ENCODE measurements at places on chromosomes 3 and 15.

- DNase-seq, result no peak
Measured at GRCh38 chr3:134325061-134325705, 49.1 kb downstream of the AMOTL2 start.

DNA sequence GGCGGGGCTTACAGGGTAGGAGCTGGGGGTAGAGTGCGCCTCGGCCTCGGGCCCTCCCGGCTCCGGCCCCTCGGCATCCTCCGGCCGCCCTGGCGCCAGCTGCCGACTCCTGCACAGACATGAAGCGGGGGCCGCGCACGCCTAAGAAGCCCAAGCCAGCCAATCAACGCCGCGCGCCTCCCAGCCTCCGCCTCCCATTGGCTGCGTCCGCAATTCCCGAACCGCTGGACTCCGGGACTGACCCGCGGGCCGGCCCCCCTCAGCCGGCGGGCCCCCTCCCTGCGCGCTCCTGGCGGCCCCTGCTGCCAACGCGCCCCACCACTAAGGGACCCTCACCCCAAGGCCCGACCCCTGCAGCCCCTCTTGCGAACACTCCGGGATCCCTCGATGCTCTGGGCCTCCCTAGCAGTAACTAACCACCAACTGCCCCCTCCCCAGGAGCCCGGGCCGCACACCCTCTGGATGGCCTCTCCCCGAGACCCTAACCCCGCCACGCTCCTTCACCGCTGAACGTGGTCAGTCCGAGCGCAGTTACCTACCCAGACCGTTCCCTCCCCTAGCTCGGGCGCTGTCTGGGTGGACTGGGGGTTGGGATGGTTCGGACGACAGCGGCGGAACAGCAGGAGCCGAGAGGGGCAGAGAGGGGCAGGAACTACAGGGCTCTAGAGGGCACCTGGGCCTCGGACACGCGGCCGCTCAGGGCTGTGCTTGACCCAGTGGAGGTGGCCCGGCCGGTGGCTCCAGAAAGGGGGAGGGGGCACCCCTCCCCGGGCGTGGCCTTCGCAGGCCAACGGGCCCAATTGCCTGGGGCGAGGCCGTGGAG is 5.0 kb downstream of the GATA2 start:
- DNase-seq, result peak; percentile 80

DNA sequence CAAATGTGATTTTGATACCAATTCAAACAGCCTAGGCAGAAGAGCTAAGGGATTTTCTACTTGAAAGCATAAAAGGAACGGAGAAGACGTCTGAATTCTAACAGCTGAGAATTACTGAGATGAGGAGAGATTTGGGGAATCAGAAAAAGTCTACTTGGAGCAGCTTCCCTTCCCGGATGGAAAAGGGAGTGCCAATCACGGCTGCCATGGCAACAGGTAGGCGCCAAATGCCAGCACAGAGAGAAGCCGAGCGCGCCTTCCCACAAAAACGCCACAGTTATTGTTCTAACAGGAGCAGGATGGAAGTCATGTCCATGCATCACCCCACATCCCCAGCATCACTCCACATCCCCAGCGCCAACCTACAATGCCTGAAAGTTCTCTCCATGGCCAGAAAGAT is 63.5 kb upstream of the PRR20G start:
- no peak for DNase-seq

GRCh38 chr3:129231331-129232119 is 17.9 kb upstream of the COPG1 start:
- DNase-seq, result no peak

- DNase-seq, result no peak
Measured at GRCh38 chr3:25177041-25177440, 251.0 kb upstream of the RARB start.

GRCh38 chr3:123287962-123288302 is 86.2 kb downstream of the SEC22A start:
- DNase-seq, result no peak

DNA sequence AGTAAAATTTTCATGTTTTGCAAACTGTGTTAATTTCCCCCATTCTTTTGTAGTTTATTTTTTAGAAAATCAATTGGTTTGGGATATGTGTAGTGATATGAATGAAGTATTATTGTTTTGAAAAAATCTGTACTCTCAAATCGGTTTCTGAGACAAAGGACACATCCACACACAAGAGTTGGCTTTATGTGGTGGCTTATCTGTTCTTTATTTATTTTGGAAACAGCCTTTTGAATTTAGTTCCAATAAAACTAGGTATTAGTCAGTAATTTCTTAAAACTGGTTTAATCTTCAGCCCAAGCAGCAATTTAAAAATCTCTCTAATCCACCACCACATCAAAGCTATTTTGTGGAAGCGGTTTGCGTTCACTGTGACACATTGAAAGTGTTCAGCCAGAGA is 741.5 kb upstream of the GRM7 start:
- DNase-seq, result no peak

DNA sequence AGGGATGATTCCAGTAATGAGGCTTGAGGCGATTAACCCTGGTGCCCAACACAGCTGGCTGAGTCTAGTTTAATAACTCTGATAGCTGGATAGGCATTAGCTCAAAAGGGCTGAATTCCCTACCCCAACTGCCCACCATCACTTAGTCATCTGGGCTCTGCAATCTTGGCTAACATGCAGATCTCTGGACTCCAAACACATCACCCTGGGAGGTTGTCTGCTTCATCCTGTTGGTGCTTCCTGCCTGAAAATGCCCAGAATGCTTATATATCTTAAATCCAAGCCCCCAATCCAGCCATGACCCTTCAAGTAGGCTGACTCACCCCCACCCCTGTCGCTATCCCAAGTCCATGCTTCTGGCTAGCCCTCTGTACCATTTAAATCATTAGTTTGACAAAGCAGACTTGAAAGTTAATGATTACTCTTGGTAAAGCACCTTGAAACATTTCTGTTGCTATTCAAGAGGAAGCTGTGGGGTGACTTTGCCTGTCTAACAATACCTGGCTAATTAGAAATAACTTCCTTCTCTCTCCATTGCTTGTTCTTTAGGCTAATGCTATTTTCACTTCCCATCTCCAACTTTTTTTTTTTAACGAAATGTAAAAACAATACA is 107.0 kb upstream of the RORA start:
- DNase-seq, result no peak

DNA sequence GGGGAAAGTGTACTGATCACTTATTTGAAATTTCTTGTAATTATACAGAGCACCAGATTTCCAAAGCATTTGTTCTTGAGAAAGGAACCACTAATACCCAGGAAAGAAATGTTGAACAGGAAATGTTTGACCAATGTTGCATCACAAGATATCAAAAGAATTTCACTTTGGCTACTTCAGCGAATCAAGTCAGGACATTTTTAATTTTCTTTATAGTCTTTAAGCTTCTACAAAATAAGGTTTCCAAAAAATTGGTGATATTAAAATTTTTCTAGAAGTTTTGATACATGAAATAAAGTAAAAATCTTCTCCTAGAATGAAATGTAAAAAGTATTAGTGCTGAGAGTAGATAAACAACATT is 421.9 kb downstream of the MECOM start:
- no peak for DNase-seq

DNA sequence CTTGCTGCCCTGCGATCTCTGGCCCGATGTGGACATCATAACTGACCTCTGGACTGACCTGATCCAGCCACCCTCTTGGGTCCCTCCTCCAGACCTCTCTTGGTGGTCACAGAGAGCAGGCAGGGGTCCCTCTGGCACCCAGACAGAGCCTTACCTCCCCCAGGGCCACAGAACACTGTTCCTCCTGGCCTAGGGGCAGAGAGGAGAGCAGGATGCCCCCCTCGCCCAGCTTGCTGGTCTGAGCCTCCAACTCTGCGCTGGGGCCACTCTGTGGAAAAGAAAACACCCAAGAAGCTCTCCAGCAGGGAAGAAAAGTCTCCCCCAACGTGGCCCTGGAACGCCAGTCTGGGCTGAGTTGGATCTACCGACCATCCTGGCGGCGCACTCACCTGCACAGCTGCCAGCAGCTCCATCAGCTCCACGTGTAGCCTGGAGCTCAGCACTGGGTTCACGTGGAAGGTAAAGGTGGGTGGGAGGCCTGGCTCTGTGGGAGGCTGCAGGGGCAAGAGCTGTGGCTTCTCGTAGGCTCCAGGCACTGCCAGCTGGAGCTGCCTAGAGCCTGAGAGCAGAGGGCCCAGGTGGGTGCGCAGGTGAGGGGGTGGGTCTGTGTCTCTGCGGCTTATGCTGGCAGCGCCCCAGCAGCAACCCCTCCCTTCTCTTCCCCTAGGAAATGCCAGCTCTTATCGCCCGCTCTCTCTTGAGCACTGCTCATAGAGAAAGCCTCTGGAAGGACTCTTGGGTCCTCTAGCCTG is 6.0 kb downstream of the PLA2G4F start:
- DNase-seq, result no peak

- no peak for DNase-seq
Measured at GRCh38 chr15:33314069-33314468, 3.3 kb downstream of the RYR3 start.

DNA sequence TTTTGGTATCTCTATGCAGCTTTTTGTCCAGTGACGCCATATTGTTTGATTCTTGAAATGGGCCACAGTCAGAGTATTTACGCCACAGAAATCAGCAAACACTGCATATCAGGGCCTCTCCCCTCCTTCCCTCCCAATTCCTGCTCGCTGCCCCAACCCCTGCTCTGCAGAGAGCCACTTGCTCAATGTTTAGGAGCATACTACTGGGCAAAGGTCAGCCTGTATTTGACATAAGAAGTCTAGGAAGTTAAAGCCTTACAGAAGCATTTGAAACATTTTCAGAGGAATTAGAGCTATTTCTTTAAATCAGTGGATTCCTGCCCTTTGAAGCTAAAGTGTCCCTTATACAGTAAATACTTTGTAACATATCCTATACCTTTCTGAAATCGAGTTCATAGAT is 17.4 kb upstream of the RARB start:
- no peak for DNase-seq

DNA sequence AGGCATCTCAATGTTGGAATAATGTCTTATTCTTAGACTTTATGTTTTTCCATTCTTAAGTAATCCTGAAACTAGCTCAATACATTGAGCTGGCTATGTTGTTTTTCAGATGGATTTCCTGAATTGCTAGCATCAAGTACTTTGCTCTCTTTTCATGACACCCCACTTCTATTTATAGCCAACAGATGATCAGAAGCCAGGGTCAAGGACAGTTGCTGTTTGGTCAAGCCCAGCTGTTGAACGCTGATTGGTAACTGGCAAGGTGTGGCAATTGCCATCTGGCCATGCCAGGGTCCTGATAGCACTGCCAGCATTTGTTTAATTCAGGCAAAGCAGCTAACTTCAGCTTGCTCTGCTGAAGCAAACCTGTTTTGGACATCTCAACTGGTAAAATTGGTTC is 46.2 kb upstream of the PLCL2 start:
- DNase-seq, result no peak

- no peak for DNase-seq
Measured at GRCh38 chr3:123320221-123320620, 118.5 kb downstream of the SEC22A start.

DNA sequence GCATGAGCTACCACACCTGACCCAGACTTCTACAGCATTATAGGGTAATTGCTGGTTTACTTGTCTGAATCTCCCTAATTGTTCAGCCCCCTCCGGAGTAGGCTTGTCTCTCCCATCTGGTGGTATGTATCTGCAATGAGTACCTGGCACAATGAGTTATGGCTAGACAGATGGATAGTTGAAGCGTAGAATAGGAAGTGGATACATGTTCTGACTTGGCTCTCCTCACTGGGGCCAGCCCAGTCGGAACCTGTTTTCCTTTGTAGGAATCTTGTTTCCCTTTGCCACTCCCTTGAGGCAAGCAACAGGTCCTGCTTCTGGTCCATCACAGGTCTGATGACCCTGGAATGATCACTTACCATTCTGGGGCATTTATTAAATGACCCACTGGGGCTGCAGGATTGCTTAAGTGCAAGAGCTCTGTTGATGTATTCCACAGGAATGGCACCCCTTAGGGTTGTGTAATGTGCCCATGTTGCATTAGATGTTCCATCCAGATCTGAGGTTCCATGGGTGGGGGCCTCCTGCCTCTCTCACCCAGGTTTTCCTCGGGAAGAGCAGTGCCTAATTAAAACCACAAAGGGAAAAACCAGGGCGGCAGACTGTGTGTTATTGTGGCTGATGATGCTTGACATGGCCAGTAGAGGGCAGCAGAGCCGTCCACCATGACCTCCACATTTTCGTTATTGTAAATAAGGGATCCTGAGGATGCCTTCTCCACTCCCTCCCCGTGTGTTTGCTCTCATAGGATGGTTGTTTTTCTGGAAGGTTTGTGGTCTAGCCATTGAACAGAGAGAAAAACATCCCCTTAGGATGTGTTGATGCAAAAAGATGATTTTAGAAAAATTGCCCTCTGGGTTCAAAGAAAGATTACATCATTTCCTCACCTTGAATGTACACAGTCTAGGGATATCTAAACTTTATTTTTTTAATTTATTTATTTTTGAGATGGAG is 58.0 kb downstream of the CMTM8 start:
- DNase-seq, result peak; percentile 28

GRCh38 chr3:23845326-23846216 is 39.8 kb downstream of the UBE2E1 start:
- DNase-seq, result no peak

GRCh38 chr3:193605876-193606275 is 12.9 kb downstream of the OPA1 start:
- DNase-seq, result no peak

DNA sequence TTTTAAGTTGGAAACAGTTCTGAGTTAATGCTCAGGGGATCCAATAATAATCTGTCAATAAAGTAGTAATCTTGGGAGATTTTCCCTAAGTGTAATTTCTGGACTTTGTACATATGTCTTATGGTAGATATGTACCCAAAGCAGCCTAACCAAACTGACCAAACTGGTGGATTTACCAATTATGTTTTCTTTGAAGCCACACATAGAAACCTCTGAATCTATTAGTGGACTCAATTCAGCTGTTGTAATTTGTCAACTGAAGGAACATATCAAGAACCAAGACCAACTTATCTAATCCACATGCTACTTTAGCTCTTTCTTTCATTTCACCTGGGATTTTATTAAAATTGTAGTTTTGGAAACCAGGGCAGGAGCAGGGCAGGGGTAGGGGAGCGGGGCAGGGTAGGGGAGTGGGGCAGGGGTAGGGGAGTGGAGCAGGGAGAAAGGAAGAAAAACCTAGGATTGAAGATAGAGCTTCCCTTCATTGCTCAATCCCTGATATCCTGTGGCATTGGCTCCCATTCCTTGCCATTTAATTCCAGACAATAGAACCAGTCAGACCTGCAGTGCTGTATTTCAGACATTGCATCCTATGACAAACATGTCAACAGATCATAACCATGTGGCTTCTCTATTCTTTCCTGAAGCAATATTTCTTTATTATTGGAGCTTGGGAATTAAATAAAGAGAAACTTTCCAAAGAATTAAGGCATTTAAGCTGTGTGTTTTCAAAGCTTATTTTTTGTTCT is 101.8 kb downstream of the NFKBIZ start:
- no peak for DNase-seq

DNA sequence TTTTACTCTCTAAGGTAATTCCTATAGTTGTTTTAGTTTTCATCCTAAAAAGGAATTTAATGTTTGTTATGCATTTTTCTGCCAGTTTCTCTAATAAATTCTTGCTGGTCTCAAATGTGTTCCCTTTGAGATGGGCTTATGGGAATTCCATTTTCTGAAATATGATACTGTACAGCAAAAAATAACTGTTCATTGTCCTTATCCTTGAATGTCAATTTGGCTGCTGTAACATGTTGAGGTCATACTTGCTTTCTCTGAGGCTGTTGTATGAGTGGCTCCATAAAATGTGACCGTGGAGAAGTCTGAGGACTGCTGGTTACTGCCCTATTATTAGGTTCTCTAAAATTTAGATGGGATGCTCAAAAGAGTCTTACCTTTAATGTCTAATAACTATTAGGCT is 266.5 kb downstream of the ADAMTS17 start:
- no peak for DNase-seq

GRCh38 chr3:3089017-3089416 is 21.2 kb downstream of the IL5RA start:
- no peak for DNase-seq

GRCh38 chr15:80020731-80021130 is 38.7 kb upstream of the ZFAND6 start:
- DNase-seq, result no peak
